ENCODE measurements at places on chromosomes 13 and 19.

- no peak for DNase-seq
Observed at GRCh38 chr13:34939771-34940170, 2.3 kb upstream of the NBEA start.

GRCh38 chr19:4861147-4861546 lies 6.3 kb downstream of the PLIN3 start:
- DNase-seq, result no peak

DNA sequence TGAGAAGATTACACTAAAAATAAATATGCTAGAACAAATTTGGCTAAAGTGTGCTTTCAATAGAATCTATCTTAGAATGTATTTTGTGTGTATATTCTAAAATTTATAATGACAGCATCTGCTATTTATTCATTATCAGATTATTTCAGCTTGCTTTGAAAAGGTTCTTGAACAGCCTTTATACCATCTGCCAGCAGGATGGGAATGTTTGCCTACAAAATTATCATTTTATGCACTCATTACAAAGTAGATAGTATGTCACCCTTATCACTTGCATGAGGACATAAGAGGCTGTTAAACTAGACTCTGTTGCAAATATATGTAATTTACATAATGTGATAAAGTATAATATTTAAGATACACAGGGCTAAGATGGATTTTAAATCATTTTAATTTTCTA lies 1286.9 kb upstream of the PCDH20 start:
- DNase-seq, result no peak

GRCh38 chr13:65508338-65508737 lies 1721.8 kb downstream of the PCDH9 start:
- no peak for DNase-seq

GRCh38 chr13:113801289-113801961 lies 42.4 kb downstream of the TMEM255B start:
- DNase-seq, result no peak

DNA sequence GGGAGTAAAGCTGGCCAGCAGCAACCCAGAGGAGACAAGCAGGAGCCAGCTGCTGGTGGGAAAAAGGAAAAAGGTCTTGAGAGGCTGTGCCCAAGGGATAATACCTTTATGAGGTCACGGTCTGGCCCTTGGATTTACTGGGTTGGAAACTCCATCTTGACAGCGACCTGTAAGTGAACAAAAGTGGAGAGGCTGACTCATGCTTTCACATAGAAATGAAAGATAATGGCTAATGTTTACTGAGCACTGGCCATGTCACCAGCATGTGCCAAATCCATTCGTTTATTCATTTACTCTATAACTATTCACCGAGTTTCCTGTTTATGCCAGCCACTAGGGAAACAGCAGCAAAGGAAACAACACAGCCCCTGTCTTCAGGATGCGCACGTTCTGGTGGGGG lies 4.7 kb downstream of the VRK3 start:
- DNase-seq, result no peak

- DNase-seq, result peak; percentile 50
Observed at GRCh38 chr19:34733266-34733745, 737 bp upstream of the ZNF181 start.

DNA sequence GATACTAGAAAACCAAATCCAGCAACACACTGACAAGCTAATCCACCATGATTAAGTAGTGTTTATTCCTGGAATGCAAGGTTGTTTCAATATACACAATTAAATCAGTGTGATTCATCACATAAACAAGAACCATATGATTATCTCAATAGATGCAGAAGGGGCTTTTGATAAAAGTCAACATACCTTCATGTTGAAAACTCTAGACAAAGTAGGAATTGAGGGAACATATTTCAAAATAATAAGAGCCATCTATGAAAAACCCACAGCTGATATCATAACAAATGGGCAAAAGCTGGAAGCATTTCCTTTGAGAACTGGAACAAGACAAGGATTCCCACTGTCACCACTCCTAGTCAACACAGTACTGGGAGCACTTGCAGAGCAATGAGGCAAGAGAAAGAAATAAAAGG lies 213.6 kb upstream of the CSNK1A1L start:
- DNase-seq, result no peak
